ENCODE measurements at places on chromosomes 3 and 15.

DNA sequence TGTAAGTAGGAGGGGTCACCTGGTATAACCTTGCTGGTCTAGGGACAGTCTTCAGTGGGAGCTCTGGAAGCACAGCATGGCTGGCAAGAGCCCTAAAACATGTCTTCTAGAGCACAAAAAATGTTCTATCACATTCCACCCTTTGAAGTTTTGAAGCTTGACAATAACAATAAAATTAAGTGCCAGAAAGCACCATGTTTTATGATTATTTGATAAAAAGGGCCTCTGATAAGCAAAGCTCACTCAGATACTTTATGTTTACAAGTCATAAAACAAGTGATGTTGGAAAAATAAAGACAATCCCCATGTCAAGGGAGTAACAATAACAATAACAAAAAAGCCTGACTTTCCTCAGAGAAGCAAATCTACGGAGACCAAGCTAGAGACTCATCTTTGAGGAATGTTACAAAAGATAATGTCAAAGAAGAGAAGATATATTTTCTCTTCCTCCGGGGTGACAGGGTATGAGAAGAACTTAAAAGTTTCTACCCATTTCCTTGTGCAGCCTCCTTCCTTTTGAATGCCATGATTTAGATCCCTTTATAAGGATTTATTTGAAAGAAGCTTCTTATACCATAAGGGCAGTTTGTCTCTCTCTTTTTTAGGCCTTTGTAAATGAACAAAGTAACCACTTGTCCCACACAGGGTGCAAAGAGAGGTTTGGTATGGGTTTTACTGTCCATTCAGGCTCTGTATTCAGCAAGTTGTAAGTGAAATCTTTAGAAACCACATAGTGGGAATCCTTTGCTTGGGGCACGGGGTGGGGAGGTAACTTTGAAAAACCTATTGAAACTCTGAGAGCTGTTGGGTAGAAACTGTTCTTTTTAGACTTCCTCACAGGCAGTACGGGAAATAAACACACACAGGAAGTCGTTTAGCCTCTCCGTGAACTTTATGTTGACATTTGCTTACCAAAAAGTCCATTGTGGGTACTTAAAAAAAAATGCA, 109.6 kb upstream of the RBMS3 start:
- DNase-seq: no peak

DNA sequence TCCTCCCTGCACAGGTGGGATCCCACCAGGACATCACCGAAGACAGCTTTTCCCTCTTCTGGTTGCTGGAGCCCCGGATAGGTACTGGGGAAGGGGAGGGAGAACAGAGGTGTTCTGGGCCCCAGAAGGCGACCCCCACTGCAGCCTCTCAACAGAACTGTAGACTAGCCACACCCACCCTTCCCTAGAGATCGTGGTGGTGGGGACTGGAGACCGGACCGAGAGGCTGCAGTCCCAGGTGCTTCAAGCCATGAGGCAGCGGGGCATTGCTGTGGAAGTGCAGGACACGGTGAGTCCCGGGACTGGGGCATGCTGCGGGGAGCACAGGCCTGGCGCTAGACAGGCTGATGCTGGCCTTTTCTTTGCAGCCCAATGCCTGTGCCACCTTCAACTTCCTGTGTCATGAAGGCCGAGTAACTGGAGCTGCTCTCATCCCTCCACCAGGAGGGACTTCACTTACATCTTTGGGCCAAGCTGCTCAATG, 809 bp downstream of the NDUFAF3 start:
- no peak for DNase-seq

GRCh38 chr15:80695911-80696661, 976 bp downstream of the ABHD17C start:
- DNase-seq: no peak

- no peak for DNase-seq
Measured at GRCh38 chr3:75272691-75273090, 391.4 kb upstream of the FRG2C start.

DNA sequence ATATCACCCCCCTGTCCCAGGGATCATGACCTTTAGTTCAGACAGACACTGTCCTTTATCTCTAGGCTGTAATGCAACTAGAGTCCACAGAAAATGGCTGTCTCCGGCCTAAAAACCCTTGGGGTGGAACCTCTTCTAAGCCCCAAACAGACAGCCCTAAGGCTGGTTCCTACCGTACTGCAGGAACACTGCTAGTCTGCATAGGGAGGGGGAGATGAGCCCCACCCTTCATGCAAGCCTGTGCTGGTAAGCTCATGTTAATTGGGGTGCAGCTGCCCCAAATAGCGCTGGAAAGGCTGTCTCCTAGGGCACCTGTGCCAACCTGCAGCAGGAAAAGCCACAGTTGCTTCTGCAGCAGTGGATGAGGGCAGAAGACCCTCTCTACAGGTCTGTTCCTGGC, 252.1 kb upstream of the MDFIC2 start:
- DNase-seq: no peak

- no peak for DNase-seq
Measured at GRCh38 chr3:41682996-41683395, 278.9 kb downstream of the ULK4 start.

Measured in stimulated activated CD4-positive, alpha-beta T cell treated with anti-CD3 and anti-CD28 coated beads, Interleukin-1b, Interleukin-23, amount 100 ng/mL, for 24 hours (primary cell).